Mesothelial cell of epicardium (in vitro differentiated cells): ENCODE measurements at places on chromosomes 4 and X. TPM values are rescaled to one million over a fixed set of nuclear protein-coding genes. Genes with fewer than 3 reads are reported as not detected.

The EMCN gene
- 2.0 to 4.3 TPM (median 3.0 TPM) in 3 replicates for total RNA-seq

The GPRASP1 gene
- 8.8 to 10.0 TPM (median 9.6 TPM) in 3 replicates for total RNA-seq

The OTC gene
- not detected in 3 replicates for total RNA-seq

The ADRA2C gene
- 1.8 to 2.1 TPM (median 1.9 TPM) in 3 replicates for total RNA-seq

The AFP gene
- total RNA-seq, result 0.25 to 4.3 TPM (median 0.31 TPM) in 3 replicates

DNA sequence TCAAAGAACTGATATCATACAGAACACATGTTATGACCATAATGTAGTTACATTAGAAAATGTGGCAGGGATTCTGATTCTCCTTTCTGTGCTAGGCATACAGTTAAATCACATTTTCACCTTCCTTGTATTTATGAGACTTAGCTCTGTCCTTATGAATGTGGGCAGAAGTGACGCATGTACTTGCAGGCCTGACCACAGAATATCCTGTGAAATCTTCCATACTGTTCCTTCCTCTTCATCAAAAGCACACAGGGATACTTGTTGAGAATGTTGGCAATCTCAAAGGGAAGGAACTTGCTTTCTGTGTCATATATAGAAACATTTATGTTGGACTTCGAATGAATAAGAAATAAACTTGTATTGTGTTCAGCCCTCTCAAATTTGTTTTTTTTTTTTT lies 17.2 kb upstream of the MYOZ2 start:
- no peak for DNase-seq

- DNase-seq, result no peak
Measured at GRCh38 chr4:27087306-27088045, 226.8 kb downstream of the STIM2 start.

DNA sequence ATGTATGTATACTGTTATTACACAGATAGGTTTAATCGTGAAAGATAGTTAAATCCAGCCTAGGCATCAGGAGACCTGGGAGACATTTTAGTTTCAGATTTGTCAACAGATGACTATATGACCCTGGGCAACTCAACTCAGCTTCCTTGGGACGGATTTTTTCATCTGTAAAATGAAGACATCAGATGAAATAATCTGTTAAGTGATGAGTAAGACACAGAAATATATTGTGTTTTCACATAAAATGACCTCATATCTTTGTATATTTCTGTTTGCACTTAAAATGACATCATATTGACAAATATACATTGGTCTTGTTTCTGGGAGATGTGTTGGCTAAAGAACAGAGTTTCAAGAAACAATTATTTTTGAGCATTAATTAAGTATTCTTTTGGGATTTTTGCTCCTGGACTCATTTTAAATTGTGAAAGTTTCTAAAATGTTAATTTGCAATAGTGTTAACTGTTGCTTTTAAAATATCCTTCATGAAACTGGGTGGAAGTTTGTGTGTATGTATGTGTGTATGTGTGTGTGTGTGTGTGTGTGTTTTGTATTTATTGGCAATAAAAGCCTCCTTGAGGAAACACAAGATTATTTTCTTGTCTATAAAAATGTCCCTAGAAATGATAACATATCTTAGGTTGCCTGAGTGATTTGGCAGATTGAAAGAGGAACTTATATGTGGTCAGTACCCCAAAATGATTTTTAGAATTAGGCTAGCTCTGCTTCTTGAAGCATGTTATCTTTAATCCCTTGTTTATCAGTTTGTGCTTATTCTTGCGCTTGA lies 29.1 kb upstream of the MMAA start:
- DNase-seq, result no peak

- no peak for DNase-seq
Measured at GRCh38 chr4:20723463-20723862, 23.2 kb downstream of the PACRGL start.

DNA sequence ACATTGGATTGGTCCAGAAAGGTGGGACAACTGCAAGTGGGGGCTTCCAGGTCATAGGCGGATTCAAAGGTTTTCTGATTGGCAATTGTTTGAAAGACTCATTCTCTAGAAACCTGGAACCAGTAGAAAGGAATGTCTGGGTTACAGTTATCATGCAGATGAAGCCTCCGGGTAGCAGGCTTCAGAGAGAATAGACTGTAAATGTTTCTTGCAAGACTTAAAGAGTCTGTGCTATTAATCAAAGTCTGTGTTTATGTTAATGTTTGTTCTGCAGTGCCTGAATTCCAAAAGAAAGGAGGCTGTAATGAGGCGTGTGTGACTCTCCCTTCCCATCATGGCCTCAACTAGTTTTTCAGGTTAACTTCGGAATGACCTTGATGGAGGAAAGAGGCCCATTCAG lies 43.9 kb upstream of the GC start:
- no peak for DNase-seq

DNA sequence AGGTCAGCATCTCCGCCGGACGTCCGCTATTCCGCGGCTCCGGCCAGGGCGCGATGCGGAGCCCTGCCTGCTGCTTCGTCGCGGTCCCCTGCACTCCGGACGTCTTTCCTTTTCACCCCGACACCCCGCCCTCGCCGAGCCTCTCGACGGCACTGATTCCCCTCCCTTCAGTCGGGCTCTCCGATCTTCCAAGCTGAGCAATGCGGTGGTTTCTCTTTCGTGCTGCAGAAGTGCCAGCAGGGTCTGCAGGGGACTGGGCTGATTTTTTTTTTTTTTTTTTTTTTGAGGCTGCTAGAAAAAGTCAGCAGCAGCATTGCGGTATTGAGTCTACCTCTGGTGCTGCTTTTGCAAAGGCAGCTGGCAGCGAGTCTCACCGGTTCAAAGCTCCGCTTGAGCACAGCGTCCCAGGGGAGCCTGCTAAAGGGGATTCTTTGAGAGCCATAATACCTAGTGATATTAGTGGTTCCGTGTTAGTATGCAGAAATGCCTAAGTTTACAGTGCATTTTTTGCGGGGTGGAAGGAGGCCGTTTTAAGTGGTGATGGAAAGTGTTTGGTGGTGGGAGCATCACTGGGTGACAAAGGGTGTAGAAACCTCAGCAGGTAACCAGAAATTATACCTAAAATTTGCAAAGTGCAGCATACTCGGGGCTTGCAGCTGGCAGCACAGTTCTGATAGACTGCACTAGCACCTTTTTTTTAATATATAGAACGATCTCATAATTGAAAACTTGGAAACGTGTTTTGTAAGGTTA lies 969 bp downstream of the STIM2 start:
- DNase-seq, result no peak

- DNase-seq, result no peak
Measured at GRCh38 chrX:13092455-13092941, 48.1 kb upstream of the FAM9C start.

DNA sequence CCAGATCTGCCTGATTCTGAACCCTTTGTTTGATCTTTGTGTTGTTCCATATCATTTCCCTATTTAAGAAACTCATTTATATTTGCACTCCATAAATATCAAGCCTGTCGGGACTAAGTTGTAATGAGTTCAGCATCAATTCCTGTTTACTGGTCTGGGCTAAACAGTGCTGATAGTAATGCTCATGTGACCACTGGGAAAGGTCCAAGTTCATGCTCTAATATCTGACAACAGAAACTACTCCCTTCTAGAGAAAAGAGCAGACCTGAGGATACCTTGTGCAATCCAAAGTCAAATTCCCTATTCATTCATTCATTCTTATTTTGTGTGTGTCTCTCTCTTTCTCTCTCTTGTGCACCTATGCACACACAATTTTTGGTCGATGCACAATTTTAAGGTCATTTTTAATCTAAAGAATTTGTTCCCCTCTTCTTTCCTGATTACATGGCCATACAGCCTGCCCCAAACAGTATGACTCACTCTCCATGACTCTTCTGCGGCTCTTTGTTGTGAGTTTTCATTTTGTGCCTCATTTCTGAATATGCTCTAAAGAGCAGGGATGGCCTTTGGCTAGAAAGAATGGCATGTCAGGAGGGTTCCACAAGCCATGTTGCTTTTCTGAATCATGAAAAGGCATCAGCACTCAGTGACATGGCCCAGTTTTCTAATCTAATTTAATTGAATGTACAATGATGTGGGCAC lies 664.3 kb downstream of the RPA4 start:
- DNase-seq, result no peak

DNA sequence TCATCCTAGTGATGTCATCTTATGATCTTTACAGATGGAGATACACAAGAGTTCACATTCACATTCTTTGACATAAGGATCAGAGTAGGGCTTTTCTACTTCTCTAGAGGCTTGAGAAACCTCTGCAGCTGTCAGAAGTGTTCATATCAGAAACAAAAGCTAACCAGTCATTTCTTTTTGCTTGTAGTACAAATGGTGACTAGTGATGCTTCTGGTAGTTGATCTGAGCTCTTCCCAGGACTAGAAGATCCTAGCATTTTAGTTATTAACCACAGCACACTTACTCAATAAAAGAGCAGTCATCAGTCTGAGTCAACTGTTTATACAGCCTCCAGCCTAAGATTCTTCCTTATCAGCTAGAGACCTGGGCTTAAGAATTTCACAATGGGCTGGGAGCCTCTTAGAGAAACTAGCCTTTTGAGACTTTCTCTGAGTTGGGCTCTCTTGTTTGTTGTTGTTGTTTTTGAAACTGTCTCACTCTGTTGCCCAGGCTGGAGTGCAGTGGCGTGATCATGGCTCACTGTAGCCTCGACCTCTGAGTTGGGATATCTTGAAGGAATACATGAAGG lies 84.1 kb downstream of the TMEM164 start:
- DNase-seq, result no peak

DNA sequence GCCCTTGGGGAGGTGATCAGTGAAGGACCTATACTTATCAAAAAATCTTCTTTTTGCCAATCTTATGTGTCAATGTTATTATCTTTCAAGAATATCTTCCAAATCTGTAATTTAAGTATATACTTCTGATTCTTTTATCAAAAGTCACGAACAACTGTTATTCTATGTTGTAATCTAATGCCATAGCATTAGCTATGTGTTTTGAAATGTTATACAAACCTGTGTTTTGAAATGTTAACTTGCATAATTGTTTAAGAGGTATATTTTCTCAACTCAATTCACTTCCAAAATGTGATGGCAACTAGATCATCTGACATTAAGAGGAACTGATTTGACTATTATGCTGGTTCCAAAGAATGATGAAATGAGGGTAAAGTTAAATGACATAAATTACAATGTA lies 113.5 kb downstream of the NDST4 start:
- DNase-seq, result no peak

GRCh38 chr4:173057442-173057841 lies 111.2 kb upstream of the GALNT7 start:
- no peak for DNase-seq

GRCh38 chr4:79935274-79935673 lies 137.8 kb downstream of the ANTXR2 start:
- no peak for DNase-seq
